RKO (cell line): ENCODE measurements at places on chromosomes 3 and 15.

GRCh38 chr15:67906382-67906781 is 66.5 kb upstream of the RNU6-1 start:
- DNase-seq: no peak

- DNase-seq: no peak
Measured at GRCh38 chr3:135159681-135160247, 364.7 kb downstream of the EPHB1 start.

DNA sequence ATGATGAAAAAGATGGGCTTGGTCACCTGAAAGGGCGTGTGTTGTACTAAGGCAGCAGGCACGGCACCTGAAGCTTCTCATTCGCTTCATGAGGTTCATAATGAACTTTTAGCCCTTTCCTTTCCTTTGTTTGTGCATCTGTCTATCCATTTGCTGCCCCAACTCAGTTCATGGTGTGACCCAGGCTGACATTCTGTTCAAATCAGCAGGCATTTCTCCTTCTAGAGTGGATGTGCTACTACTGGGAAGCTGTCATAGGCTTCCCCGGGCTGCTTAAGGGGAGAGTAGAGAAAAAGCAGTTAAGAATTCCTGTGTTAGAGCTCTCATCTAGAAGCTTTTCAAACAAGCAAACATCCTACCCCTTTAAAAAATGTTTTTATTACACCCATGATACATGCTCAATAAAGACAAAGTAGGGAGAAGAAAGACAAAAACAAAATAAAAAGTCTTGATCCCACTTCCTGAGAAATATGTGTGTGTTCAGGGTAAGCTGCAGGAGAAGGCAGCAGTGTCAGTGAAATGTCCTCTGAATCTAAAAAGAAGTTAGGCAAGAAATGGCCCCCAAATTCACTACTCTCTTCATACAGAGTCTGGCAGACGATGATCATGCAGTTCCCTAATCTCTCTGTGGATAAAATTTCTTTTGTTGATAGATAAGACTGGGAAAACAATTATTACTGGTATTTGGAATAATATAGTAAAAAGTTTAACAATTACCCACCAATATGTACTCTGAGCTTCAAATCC is 136.9 kb upstream of the PFN2 start:
- DNase-seq: no peak

- no peak for DNase-seq
Measured at GRCh38 chr3:149947231-149947630, 23.5 kb downstream of the PFN2 start.

DNA sequence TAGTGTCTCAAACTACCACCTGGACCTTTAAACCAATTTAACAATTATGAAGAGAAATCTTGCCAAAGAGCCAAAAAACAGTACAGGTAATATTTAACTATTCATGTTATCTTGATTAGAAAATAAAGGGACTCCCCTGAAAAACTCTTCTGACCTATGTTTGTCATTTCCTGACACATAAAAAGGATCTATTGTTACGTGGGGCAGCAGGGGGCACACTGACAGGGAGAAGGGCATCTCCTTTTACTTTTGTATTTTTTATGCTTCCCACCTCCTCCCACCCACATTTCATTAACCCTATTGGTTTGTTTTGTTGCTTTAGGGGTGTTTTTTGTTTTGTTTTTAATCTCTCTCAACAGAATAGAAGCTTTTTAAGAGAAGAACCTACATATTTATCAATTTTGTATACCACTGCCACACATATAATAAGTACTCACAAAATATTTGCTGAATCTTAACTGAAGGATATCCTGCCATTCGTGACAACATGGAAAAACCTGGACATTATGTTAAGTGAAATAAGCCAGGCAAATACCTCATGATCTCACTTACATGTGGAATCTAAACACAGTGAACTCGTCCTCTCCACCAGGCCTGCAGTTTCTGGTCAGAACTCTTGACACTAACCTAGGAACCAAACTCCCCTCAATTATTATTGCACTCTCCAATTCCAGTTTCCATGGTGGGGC is 17.7 kb downstream of the STAG1 start:
- DNase-seq: no peak

- no peak for DNase-seq
Measured at GRCh38 chr3:113981803-113982202, 34.0 kb downstream of the ZDHHC23 start.

GRCh38 chr3:42535981-42536784 is 33.7 kb downstream of the VIPR1 start:
- DNase-seq: no peak

DNA sequence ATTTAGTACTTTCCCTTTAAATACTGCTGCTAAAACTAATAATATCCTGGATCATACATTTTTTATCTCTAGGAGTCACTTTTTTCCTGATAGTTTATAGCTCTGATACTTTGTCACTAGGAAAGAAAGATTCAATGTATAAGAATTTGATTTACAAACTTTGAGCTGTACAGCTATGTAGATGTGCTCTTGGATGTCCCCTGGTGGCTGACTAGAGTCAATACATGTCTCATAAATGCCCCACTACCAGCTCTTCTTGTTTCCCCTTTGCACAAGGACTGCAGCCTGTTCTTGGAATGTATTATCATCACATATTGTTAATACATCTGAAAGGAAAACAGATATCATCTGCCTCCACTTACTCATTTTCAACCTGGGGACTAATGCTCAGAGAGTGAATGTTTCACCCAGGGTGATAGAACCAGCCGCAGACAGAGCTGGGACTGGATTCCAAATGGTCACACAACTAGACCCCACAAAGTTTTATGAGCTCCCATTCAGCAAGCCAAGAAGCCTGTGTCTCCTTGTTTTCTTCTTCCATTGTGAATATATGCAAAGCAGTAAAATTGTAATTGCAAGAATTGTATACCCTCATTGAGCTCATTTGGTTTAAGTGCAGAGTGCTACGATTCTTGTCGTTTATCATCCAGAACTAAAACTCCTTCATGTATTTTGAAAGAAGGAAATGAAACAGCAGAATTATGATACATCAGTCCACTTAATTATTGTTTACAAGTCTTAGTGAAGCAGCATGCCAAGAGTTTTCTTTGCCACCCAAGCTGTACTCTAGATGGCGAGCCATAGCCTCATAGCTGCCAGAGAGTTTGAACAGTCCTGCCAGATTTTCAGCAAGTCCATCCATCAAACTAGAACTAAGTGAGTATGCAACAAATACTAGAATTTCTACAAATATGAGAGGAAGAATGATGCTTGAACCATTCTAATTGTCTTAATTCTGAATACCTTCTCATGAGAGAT is 261.6 kb upstream of the LMCD1 start:
- peak; percentile 70 for DNase-seq

- no peak for DNase-seq
Measured at GRCh38 chr3:16883057-16883722, 1.6 kb upstream of the PLCL2 start.

- DNase-seq: peak; percentile 27
Measured at GRCh38 chr3:156448300-156448699, 106.6 kb downstream of the SSR3 start.

DNA sequence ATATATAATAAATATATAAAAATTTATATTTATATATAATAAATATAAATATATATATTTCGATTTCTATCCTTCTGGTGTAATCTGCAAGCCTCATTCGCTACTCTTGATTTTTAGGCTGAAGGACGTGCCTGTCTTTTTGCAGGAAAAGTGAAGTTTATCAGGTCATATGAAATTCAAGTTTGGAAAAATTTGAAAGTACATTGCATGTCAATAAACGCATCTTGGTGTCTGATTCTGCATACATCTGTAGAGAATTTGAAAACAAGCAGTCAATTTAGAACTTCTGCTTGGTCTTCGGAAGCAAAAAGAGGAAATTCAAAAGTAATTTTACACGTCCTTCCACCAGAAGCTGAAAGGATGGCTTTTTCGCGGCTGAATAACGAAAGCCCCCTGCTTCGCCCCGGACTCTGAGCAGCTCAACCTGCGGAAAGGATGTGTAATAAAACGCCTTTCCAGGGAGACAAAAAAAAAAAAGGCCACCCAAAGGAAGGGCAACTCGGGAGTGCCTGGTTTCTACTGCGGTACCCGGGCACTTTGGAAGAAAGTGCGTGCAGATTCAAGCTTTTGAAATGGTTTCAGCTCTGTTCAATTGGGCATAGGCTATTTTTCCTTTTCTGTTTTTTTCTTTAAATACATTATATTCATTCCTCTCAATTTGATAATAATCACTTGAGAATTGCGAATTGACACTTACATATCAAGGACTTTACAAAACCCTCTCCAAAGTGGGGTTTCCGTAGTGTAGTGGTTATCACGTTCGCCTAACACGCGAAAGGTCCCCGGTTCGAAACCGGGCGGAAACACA is 1.5 kb upstream of the MYNN start:
- DNase-seq: peak; percentile 85

DNA sequence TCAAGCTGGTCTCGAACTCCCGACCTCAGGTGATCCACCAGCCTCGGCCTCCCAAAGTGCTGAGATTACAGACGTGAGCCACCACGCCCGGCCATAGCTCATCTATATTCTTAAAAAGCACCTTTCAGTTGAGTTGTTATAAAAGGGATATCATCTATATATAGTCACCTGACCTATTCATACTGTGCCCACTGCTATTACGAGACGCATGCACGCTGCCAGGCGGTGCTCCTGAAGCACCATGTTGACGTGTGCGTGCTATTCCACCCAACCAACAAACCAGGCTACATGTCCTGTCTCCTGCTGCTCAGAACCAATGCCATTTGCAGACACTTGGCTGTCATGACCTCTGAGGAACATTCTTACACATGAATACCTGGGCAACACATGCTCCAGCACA is 17.6 kb downstream of the CYFIP1 start:
- DNase-seq: no peak

- no peak for DNase-seq
Measured at GRCh38 chr3:143060906-143061305, 58.7 kb upstream of the CHST2 start.

DNA sequence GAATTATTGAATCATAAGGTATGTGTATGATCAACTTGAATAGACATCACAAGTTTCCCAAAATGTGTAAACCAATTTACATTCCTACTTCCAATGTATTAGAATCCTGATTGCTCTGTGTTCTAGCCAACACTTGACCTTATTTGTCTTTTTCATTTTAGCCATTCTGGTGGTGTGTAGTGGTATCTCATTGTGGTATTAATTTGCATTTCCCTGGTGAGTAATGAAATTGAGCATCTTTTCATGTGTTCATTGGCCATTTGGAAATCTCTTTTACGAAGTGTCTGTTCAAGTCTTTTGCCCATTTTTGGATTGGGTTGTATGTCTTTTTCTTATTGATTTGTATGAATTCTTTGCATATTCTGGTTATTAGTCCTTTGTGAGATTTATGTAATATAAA is 138.0 kb downstream of the RBPMS2 start:
- DNase-seq: no peak

DNA sequence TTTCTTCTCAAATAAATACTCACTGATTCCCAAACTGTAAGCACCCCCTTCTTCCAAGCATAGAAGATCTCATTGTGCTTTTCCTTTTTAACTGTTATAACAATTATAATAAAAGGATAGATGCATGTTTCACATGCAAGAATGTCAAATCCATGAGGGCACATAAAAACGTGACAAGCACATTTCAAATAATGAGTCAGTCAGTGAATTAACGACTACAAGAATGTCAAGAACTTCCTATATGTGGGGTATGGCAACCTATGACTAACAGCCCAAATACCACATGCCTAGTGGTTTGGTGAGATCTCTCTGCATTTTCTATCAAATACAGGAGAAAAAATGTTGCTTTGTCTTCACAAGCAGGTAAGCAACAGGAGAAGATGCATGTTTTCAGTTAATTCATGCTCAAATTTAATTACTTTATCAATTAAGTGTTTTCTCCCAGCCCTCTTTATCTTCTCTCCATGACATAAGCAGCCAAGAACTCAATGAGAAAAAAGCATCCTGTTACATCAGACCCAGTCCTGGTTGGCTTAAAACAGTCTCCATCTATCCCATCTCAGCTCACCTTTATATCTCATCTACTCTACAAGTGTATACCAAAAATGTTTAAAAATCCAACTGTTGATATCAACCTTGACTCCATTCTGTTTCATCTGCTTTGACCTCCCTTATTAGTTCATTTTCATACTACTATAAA is 181.5 kb upstream of the LMCD1 start:
- peak; percentile 8 for DNase-seq

GRCh38 chr3:108415661-108416060 is 94.7 kb downstream of the MYH15 start:
- no peak for DNase-seq

GRCh38 chr15:37037850-37038715 is 62.3 kb downstream of the MEIS2 start:
- DNase-seq: no peak
